ENCODE measurements at places on chromosomes 1 and 21. TPM values are rescaled to one million over a fixed set of nuclear protein-coding genes. Genes with fewer than 3 reads are reported as not detected.

DNA sequence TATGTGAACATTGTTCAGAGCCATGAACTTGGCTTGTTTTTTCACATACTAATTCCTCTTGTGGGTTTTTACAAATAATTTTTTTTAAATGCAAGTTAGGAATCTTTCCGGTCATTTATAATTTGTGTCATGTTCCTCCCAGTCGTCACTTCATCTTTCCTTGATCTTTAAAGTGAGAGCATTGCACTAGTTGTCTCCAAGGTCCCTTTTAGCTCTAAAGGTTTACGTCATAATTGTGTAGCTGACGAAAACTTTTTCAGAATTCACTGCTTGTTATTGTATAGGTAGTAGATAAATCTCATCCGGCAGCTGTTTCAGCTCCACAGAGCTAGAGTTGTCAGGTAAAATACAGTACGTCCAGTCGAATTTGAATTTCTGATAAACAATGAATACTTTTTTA, 33.6 kb downstream of the SOAT1 start:
- H3K36me3 ChIP-seq: peaks cover 32% of the 10 kb centered on the region
- no peak overlapping the region for H3K4me3 ChIP-seq
- DNase-seq: no peak
- H3K27me3 ChIP-seq: no peaks in the 10 kb centered on the region
- H3K27ac ChIP-seq: no peak overlapping the region

DNA sequence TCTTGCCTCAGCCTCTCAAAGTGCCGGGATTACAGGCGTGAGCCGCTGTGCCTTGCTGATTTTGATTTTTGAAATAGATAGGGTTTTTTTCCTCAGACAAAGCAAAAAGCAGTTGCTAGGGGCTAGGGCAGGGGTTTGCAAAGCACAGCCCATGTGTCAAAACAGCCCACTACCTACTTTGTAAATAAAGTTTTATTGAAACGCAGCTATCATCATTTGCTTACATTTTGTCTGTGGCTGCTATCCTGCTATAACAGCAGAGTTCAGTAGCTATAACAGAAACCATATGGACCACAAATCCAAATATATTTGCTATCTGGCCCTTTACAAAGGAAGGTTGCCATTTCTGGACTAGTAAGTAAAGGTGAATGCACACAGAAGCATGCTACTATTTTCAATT, 44.8 kb downstream of the NUF2 start:
- H3K27ac ChIP-seq: no peak overlapping the region
- H3K4me3 ChIP-seq: no peak overlapping the region
- DNase-seq: no peak
- H3K4me1 ChIP-seq: peaks cover 2% of the 10 kb centered on the region
- peaks cover 5% of the 10 kb centered on the region for H3K27me3 ChIP-seq

DNA sequence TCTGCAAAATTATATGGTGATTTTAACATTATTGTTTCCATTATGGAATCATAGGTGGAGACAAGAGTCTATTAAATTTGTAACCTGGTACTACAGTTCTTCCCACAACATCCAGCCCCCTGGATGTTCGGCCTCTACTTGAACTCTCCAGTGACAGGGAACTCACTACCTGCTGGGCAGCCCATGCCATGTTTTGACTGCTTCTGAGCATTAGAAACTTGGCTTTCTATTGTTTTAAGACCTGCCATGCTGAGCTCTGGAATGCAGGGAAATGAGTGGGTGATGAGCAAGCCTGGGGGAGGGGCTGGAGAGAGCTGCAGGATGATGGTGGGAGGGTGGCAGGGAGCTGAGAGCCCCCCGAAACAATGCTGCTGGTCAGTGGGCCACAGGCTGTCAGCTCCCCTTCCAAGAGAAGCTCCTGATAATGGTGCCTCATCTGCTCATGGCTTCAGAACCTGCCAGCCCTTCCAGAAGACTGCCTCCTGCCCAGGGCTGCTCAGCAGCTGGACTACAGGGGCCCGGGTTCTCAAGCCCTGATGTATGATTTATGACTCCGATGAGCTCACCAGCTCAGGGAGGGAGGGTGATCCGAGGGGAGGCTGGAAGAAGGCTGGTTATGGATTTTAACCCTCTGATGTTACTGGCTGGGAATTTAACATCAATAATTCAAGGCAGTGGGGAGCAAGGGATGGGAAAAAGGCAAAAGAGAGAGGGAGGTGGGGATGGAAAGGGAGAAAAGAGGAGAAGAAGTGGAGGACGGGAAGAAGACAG, 205.0 kb downstream of the HIVEP3 start:
- H3K36me3 ChIP-seq: no peaks in the 10 kb centered on the region
- DNase-seq: no peak
- peaks cover 9% of the 10 kb centered on the region for H3K4me1 ChIP-seq
- no peak overlapping the region for H3K27ac ChIP-seq
- no peak overlapping the region for H3K4me3 ChIP-seq

Gene AK4
- total RNA-seq: 42.7 TPM

Gene HPCA
- total RNA-seq: 0.29 TPM

DNA sequence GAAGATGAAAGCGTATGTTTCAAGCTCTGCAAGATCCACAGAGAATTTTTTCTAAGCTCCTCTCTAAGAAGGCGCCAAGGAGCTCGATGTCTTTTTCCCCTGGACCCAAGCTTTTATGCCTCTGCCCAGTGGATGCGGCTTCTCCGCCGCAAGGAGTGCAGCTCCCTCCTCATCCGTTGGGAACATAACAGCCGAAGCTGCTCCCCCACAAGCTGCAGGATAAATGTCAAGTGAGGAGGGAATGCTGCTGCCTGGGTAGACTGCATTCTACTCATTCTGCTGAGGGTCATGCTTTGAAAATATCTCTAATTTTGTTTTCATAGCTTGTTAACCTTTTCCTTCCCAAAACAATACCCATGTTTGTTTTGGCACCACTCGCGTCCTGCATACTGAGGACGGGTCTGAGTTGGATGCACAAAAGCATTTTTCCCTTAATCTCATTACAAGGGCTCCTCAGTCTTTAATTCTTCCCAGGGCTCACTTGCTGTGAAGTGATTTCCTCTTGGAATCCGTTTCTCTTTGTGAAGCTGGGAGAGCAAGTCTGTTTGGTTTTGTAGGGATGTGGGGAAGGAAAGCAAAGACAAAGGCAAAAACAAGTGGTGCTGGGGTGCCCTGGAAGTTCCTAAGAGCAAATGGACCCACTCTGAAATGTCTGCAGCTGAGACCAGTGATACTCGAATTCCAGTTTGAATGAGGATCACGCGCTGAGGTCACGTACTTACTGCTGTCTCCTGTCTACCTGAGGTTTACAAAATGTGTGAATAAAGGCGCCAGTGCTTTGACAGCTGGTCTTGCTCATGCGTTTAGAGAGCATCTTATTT, 134.0 kb upstream of the IRF2BP2 start:
- DNase-seq: no peak
- H3K27ac ChIP-seq: no peak overlapping the region
- no peak overlapping the region for H3K4me3 ChIP-seq

Gene TBX19
- 2.2 TPM for total RNA-seq

DNA sequence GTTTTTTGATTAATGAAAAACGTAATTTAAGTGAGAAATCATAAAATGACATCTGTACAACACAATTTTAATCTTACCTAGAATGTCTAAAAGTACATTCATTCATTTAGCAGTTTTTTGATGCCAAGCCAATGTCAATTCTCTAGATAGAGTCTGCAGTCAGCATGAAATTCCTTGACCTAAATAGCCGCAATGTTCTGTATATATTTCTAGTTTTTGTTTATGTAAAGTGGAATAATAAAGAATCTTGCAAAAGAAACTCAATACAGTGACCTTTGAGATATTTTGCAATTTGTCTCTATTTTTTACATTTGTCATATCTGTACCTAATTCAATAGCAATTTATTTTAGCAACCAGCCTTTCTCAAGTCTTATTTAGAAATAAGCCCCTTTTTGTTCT, 176.0 kb downstream of the ATP6V1G3 start:
- H3K36me3 ChIP-seq: peaks cover 3% of the 10 kb centered on the region
- H3K4me1 ChIP-seq: peaks cover 12% of the 10 kb centered on the region
- no peaks in the 10 kb centered on the region for H3K27me3 ChIP-seq
- H3K4me3 ChIP-seq: no peak overlapping the region
- DNase-seq: no peak
